ENCODE measurements at places on chromosomes 6 and 20. TPM values are rescaled to one million over a fixed set of nuclear protein-coding genes. Genes with fewer than 3 reads are reported as not detected.

GRCh38 chr20:17394411-17394810, 136.8 kb downstream of the BFSP1 start:
- no peak for DNase-seq

- peak; percentile 21 for DNase-seq
Observed at GRCh38 chr20:59818911-59819310, 114.5 kb downstream of the SYCP2 start.

DNA sequence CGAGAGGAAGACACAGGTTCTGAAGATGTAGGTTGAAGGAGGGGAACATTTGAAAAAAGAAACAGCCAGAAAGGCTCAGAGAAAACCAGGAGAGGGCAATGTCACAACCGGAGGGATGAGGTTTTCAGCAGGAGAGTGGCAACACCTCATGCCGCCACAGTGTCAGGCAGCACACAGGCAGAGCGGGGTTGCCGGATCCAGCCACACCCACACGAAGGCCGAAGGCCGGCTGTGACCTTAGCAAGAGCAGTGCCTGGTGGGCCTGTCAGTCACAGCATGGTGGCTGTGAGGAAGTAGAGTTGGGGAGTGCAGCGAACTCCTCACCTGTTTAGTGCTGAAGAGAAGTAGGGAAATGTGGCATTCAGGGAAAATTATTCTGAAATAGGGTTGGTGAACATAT, 14.0 kb downstream of the HDDC2 start:
- no peak for DNase-seq

DNA sequence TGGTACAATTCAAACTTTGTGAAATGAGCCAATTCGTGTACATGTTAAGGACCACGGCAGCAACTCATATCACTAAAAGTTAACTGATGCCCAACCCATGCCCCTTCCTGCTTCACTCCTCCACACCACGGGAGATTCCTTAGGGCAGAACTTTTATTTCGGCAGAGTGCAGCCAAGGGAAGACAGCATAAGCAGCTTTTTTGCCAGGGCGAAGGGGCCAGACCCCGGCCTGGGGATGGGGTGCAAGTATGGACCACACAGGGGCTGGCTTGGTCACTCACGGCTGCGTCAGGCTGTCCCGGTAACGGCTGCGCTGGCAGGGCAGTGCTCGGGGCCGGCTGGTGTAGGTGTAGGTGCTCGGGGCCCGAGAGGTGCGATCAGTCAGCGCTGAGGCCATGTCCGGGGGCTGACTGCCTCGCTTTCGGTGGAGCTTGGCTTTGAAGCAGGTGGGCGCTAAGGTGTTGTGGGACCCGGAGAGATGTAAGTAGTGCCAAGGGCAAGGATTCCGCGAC, 792 bp downstream of the RSPH3 start:
- no peak for DNase-seq

DNA sequence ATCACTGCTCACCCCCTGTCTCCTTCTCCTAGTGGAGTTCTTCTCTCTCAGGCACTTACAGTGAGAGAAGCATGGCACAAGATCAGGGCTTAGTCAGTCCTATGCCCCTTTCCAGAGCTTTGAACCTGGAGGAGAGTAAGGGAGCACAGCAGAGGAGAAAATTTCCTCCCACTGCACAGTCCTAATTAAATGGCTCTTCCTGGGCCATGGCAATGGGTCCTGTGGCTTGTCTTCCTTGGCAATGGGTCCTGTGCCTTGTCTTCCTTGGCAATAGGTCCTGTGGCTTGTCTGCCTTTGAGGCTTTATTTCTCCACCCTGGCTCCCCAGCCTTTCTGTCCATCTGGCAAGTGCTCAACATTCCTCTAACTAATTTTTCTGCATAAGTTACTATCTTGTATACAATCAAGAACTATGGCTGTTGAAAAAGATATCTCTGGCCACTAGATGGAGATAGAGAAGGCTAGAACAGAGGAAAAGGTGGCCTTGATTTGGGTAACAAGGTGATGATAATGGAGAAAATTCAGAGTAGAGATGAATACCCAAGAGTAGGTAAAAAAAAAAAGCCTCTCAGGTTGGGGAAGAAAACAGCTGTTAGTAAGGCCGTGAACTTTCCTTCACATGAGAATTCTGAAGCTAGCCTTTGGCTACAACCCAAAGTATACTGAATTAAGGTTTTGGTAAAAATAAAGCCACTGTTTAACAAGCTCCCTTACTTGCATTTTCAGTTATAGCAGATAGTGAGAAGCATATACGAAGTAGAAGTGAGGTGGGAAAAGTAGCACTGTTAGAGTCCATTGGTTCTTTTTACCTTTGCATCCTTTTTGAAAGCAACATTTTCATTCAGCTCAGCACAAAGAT, 504.9 kb downstream of the DOK5 start:
- no peak for DNase-seq

GRCh38 chr6:134684423-134684795, 265.5 kb downstream of the ALDH8A1 start:
- no peak for DNase-seq

GRCh38 chr6:167093922-167094432, 28.9 kb upstream of the CCR6 start:
- peak; percentile 84 for DNase-seq

- no peak for DNase-seq
Observed at GRCh38 chr6:134007077-134007476, 45.3 kb downstream of the SLC2A12 start.

The SRF gene
- total RNA-seq: 53.2 TPM

DNA sequence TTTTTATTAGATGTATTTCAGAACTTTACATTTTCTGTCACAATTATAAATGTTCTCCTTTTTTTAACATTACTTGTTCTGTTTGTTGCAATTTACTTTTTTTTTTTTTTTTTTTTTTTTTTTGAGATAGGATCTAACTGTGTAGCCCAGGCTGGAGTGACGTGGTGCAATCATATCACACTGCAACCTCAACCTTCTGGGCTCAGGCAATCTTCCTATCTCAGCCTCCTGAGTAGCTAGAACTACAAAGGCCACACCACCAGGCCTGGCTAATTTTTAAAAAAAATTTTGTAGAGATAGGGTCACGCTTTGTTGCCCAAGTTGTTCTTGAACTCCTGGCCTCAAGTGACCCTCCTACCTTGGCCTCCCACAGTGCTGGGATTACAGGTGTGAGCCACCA, 15.1 kb upstream of the MBOAT1 start:
- no peak for DNase-seq

- DNase-seq: no peak
Observed at GRCh38 chr20:25136643-25137559, 55.0 kb upstream of the VSX1 start.

The IL20RA gene
- not detected for total RNA-seq

DNA sequence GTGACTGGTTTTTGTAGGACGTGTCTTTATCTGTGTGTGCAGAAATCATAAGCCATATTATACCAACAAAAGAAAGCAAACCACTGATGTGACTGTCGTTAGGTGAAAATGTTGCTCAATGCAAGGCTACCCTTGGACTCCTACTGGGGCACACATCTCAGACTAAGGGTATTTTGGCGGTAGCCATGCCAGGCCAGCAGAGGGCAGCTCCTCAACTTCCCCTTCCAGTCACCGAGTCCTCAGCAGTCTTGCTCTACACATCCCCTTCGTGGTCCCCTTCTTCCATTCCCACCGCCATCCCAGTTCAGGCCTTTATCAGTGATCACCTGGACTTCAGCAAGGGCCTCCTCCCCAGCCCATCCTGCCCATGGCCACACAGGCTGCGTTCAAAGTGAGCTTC, 113.7 kb upstream of the GGTLC1 start:
- DNase-seq: peak; percentile 55

DNA sequence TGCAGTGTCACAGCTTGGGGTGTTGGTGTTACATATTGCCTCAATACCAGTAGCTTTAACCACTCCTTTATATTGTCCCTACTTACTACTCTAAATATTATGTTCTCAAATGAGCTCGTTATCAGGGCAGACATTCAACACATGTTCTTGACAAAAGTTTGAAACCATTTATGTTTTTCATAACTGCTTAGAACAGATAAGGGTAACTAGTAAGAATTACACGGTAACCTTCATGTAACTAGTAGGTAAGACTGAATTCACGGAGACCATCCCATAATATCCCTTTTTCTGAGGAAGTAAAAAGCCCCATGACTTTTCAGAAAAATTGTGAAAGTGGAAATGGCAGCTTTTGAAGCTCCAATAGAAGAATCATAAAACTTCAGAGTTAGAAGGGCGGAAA, 59.6 kb upstream of the CENPW start:
- DNase-seq: no peak

DNA sequence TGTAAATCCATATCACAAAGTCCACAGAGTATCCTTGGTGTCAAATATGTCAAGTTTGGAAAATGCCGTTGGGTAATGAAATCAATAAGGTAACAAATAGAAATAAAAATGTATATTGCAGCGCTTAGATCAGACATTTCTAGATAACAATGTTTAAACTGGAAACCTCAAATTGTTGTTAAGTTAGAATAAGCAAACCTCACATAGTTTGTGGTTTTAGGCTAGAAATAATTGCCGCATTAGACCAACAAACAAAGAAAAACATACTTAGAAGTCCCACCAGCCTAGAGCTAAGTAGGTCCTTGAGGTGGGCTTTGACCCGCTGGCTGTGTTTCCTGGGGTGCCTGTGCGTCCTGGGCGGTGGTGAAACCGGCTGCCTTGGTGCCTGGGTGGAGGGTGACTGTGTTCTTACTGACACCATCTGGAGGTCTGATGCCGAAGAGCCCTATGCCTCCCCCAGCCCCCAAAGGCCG, 71.4 kb downstream of the DACT2 start:
- no peak for DNase-seq

The IMPG1 gene
- total RNA-seq: not detected

The SLC22A7 gene
- total RNA-seq: not detected

DNA sequence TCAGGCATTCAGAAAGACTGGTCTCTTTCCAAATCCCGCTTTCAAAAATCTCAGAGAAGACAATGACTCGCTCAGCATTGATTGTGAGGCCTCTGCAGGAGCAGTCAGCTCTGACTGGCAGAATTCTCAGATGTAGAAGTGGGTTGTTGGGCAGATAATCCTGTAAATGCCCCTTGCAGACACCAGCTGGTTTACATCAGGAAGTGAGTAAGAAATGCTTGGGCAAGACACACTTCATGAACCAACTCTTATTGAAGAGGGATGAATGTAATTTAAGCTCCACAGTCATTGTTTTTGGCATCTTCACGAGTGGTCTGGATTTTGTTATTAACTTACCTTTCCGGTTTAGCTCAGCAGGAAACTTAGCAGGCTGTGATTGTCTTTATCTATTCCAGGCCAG, 166.6 kb downstream of the PLCB4 start:
- DNase-seq: no peak

DNA sequence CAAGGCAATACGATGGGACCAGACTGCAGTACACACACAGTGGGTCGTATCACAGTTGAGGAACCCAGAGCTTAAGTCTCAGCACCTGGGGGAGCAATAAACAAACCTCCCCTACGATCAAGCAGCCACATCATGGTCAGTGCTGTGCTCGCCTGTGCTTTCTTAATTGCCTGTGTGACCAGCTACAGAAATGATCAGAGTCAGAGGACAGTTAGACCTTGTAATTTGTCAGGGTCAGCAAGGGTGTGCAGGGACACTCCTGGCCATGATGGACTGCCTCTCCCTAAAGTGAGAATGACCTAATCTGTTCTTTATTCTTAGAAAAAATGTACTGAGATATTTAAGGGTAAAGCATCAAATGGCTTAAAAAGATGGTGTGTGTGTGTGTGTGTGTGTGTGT, 78.4 kb downstream of the OPRM1 start:
- no peak for DNase-seq

DNA sequence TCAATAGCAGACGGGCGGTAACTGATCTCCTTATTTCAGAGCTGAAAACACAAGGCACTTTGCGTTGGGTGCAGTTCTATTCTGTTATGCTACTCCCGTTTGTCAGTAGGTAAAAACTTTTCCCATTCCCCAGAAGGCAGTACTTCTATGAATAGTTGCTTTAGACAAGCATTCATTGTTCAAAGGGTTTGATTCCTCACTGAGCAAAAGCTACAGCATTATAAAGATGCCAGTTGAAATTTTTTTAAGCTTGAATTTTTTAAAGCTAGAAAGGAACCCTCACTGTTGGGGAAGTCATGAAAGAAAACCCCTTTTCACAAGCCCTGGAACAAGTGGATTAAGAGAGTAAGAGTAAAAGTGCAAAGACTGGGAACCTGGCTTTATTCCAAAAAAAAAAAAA, 42.3 kb downstream of the FUT9 start:
- DNase-seq: no peak

DNA sequence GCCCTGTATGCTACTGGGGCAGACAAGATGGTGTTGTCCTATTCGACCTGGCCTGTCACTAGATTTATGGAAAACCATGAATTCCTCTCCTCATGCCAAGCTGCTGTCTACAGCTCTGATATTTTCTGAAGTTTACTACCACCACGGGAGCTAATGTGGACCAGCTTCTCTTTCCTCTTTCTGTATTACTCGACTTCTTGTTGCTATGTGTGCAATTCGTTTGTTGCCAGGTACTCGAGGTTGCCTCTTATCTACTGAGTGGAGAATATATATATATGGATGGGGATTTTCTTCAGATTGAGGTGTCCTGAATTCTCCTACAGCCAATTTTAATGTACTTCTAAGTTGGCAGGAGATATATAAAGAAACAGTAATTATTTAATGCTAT, 34.7 kb downstream of the MAN1A1 start:
- no peak for DNase-seq

DNA sequence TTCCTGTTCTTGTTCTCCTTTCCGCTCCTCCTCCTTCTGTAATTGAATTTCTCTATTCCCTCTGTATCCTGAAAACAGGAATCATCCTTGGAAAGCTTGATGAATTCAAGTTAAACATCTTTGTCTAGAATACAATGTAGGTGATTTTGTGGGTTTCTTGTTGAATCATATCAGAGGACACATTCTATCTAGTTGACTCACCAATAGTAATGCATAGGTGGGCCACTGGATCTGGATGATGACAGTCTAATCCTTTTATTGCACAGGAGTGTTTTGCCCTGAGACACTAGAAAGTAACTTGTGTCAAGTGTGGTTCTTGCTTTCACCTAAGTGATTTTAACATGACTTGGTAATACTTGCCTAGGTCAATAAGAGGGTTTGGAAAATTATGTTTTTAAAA, 164.3 kb downstream of the RFPL4B start:
- no peak for DNase-seq

The HLA-DMB gene
- 22.7 TPM for total RNA-seq

DNA sequence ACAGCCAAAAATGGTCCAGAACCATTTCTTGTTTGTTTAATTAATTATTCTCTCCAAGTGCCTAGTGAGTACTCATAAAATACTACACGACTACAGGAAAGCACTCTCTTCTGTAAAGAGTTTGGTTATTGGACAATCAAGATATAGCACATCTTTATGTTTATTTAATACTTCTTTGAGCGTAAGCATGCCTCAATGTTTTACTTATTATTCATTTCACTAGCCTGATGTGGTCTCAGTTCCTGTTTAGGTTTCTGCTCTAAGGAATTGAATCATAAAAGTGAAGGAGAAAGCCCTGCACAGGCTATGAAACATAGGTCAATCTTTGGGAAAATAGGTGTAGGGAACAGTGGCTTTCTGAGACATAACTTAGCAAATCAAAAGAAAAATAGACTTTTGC, 45.9 kb upstream of the AIG1 start:
- no peak for DNase-seq

The KCNK16 gene
- not detected for total RNA-seq

GRCh38 chr6:12544821-12545565, 171.6 kb upstream of the PHACTR1 start:
- no peak for DNase-seq

Data from activated CD8-positive, alpha-beta memory T cell treated with anti-CD3 and anti-CD28 coated beads, Interleukin-2, amount 10 ng/mL, durations not matched to agents 7 days and 5 days (primary cell).